ENCODE measurements at places on chromosomes 16 and 17.

DNA sequence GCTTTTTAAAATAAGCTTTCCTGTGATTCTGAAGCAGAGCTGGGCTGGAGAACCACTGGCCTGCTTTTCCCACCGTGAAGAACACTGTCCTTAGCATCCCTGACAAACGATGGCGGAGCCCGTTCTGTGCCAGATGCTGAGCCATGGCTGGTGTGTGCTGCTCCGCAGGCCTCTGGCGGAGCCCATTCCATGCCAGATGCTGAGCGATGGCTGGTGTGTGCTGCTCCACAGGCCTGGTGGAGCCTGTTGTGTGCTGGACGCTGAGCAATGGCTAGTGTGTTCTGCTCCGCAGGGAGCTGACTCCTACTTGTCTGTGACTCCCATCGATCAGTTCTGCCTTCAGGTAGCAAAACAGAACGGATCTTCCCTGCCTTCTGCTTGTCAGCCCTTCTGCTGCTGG is 4.3 kb downstream of the ENDOV start:
- no peak for DNase-seq

DNA sequence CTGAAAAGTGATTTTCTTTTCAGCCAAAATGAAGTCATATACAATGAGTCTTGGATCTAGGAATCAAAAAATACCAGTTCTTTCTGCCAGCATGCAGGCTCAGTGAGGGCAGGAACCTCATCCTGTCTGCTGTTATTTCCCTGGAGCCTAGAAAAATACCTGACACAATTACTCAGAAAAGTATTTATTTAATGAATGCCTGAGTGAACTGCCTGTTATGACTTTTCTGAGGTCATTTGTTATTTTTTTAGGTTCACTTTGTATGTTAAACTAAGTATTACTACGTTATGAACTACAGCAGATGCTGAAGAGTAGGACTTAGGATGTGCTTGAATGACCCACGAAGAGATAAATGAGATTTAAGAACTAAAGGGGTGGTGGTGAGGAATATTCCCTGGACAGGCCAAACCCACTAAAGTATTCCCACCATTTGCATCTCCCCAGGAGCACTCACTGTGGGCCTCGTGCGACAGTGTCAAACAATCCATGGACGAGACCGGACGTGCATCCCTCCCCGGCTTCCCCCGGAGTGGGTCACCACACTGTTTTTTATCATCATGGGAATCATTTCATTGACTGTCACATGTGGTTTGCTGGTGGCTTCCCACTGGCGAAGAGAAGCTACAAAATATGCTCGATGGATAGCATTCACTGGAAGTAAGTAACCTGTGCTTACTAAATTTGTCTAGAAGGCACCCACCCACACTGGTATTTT is 17.1 kb upstream of the VWA3A start:
- no peak for DNase-seq

GRCh38 chr16:85286951-85287814 is 174.9 kb upstream of the CIBAR2 start:
- no peak for DNase-seq

DNA sequence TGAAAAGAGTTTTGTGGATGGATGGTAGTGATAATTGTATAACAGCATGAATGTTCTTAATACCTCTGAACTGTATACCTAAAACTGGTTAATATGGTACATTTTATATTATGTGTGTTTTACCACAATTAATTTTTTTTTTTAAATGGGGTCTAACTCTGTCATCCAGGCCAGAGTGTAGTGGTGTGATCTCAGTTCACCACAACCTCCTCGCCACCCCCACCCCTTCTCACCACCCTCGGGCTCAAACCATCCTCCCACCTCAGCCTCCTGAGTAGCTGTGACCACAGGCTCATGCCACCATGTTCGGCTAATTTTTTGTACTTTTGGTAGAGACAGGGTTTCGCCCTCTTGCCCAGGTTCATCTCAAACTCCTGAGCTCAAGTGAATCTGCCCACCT is 123.2 kb downstream of the CDRT15L2 start:
- no peak for DNase-seq

DNA sequence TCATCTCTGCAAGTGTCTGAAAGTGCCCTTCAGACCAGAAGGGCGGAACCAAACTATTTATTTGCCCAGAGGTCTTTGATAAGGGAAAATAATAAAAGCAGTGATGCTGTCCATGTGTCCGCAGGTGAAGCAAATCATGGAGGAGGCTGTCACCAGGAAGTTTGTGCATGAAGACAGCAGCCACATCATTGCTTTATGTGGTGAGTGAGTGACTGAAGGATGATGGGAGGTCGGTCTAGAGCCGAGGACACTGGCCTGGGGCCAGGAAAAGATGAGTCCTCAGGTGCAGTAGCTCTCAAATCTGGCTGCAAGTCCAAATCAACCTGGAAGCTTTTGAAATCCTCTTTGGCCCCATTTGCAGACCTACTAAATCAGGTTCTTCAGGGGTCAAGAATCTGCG is 6.1 kb downstream of the SGSM2 start:
- DNase-seq: no peak

- DNase-seq: no peak
Observed at GRCh38 chr17:75077496-75078283, 10.1 kb upstream of the SLC16A5 start.

DNA sequence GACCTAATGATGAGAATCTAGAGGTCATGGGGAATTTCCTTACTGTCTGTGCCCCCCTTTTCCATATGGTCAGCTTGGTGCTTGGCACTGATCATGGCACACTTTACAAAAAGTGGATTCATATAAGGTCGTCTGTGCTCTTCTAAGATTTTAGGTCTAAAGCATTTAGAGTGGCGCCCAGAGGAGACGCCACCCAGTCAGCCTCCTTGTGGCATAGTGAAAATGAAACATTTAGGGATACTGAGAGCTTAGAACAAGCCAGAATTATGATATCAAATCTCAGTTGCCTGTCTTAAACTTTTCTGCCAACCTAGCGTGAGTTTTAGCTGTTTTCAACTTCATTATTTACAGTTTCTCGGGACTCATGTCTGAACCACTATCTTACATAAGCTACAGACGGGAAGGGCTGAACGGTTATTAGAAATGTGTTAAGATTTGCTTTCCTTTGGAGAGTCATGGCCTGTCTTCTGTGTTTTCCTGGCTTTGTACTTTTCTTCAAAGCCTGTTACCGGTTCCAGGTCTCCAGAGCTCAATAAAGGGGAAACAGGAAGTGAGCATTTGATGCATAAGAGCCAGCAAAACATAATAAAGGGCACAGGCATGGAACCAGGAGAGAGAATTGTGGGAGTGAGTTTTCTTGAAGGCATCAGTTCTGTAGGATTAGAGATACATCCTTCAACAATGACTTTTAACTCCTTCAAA is 13.7 kb downstream of the ZNRF1 start:
- DNase-seq: peak; percentile 43

GRCh38 chr17:8038954-8039610 is at the start of gene ALOX15B:
Gene ALOX15B, plus strand, starts transcription at chr17:8039059. Its CDS starts 97 bp downstream, at chr17:8039156.
- DNase-seq: no peak

- DNase-seq: no peak
Observed at GRCh38 chr16:1053121-1053521, 19.4 kb upstream of the SSTR5 start.

DNA sequence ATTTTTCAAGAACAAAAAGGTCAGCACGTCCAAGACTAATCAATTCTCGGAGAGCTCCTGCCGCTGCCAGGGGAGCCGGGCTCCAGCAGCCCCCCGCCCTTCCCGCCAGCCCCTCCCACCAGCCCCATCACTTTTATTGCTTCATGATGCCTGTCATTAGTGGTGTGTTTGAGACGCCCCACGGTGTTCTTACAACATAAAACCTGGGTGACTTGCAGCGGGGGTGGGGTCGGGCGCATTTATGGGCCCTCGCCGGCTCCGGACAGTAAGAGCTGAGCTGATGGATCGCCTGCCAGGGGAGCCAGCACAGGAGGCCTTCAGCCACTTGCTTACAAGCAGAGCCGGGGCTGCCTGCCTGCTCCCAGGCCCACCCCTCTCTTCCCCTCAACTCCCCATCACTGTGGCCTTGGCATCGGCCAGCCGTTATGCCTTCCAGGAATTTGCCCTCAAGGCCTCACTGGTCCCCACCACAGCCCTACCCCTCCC is 82.9 kb upstream of the CBX4 start:
- DNase-seq: no peak

DNA sequence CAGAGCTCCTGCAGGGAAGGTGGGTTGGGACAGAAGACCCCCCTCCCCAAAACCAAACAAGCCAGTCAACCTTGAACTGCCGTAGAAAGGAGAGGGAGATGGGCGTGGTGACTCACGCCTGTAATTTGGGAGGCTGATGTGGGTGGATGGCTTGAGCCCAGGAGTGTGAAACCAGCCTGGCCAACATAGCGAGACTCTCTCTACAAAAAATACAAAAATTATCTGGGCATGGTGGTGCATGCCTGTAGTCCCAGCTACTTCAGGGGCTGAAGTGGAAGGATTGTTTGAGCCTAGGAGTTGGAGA is 42.1 kb downstream of the NT5M start:
- no peak for DNase-seq

DNA sequence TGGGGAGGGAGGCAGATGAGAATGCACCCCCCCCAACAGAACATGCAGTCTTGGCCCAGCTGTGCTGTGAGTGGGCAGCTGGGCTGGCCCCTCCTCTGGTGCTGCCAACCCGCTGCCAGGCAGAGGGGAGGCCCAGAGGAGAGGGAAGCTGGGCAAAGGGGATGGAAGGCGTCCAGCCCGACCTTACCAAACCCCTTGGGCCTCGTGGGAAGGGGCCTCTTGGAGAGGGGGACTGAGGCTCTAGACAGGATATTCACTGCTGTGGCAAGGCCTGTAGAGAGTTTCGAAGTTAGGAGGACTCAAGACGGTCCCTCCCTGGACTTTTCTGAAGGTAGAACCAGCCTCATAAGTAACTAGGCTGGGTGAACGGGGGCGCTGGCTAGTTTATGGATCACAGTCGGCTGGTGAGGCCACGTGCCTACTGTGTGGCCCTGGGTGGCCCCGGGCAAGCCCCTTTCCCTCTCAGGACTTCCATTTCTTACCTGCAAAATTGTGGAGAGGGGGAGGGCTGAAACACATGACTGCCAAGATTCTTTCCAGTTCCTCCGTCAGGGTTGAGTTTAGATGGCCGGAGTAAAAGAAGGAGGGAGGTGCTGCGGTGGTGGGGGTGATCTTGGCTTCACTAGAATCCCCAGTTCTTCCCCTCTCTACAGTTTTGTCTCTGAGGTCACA is 857 bp upstream of the STAT5A start:
- peak; percentile 54 for DNase-seq

- no peak for DNase-seq
Observed at GRCh38 chr17:71287071-71287823, 833.6 kb upstream of the SOX9 start.

DNA sequence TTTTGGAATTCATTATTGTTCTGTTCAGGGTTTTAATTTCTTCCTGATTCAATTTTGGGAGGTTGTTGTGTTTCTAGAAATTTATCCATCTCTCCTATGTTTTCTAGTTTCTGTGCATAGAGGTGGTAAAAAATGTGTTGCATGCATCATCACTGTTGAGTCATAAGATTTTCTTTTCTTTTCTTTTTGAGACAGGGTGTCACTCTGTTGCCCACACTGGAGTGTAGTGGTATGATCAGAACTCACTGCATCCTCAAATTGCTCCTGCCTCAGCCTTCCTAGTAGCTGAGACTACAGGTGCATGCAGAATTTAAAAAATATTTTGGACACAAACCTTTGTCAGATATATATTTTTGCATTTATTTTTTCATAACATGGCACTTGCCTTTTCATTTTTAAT is 184.8 kb downstream of the BCAS3 start:
- no peak for DNase-seq

DNA sequence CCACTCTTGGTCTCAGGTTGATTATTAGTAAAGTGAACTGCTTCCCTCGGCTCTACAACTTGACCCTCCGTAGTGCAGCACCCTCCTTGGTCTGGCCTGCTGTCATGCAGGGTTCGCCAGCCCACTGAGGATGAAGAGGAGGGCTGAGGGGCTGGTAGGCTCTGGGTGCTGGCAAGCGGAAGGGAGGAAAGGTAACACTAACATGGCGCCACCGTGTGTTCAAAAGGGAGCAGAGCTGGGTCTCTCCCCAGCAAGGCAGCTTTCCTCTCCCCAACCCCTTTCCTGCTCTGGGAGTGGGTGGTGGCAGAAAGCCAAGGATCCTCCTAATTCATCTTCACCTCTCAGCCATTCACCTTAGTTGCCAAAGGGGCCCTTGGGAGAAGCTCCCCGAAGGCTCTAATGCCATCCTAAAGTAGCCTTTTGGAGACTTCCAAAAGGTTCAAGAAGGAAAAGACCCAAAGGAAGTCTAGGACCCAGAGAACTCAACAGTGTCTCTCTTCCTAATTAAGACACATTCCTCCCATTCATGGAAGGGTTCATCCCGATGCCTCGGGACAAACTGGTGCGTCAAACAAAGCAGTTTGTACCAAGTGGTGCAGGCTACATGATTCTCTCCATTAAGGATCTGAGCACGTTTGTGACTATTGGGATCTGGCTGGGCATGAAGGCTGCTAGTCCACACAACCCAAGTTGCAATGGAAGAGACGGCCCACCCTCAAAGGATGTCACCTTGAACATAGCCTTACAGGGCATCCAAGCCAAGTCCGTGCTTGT is 90.8 kb upstream of the TOB1 start:
- peak; percentile 82 for DNase-seq

GRCh38 chr16:5018793-5019192 is 14.9 kb downstream of the NAGPA start:
- DNase-seq: no peak

- no peak for DNase-seq
Observed at GRCh38 chr16:57538235-57538721, 1.9 kb upstream of the CCDC102A start.

GRCh38 chr17:15498107-15498506 is 30.7 kb upstream of the CDRT4 start:
- no peak for DNase-seq

DNA sequence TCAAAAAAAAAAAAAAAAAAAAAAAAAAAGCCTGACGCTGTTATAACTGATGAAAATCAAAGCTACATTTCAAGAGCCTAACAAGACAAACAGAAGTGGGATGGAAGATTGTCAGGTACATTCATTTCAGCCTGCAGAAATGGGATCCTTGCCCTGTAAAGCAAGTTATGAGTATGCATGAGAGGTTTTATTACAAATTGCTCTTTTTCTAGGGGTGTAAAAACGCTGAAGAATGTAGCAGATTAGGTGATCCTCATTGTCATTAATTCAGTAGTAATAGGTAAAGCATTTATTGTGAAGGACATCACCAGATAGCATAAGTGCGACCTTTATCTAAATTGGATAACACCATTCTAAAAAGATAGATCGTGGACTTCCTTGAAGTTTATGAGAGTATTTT is 208.3 kb downstream of the KCNJ2 start:
- no peak for DNase-seq

All from KBM-7 (cell line).